ENCODE measurements at places on chromosomes 5 and 9.

DNA sequence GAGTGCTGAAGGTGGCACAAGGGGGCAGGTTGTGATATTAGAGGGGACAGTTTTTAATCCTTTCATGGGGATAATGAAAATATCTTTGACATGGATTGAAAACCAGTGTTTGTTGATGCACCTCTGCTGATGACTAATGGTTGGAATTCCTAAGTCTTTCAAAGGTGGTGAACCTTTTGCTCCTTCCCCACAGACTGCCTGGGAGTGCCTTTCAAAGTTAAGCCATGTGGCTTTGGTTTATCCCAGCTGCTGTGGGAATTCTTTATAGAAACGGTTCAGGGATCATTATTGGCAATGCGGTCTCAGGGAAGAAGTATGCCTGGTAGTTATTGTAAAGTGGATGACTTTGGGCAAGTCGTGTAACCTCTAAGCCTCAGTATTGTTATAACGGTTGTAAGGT, 45.7 kb downstream of the PIP5K1B start:
- no peak for DNase-seq

GRCh38 chr9:77910194-77910621, 121.4 kb downstream of the GNAQ start:
- no peak for DNase-seq

GRCh38 chr5:32542216-32543059, 42.9 kb upstream of the SUB1 start:
- DNase-seq: no peak

GRCh38 chr9:116693233-116693731, 6.2 kb downstream of the TRIM32 start:
- no peak for DNase-seq

DNA sequence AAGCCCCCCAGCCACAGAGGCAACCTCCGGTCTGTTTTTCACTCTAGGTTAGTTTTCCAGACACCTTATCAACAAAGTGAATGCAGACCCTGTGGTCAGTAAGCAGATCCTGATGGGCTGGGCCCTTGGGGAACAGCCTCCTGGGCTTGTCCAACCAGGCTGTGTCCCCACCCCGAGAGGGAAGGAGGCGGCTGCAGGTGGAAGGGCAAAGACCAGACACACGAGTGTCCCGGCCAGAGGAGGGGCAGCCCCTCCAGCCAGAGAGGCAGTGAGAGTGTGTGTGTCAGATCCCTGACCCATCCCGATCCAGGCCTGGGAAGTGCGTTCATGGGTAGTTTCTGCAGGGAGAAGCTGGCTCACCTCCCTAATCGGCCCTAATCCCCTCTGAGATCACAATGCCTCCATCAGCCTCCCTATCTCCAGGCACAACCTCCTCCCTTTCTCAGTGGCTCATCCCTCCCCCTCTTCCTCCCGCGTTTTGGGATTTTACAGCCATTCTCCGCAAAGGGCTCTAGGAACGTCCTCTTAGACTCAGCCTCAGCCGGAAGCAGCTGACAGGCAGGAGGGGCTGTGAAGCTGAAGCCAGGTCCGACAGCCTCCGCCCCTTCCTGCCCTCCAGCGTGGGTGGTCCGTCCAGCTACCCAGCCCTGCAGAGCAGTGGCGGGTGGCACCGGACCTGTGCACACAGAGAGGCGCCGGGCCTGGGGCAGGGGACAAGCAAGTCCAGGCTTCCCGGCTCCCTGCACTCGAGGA, 9.7 kb downstream of the SLC12A7 start:
- no peak for DNase-seq

DNA sequence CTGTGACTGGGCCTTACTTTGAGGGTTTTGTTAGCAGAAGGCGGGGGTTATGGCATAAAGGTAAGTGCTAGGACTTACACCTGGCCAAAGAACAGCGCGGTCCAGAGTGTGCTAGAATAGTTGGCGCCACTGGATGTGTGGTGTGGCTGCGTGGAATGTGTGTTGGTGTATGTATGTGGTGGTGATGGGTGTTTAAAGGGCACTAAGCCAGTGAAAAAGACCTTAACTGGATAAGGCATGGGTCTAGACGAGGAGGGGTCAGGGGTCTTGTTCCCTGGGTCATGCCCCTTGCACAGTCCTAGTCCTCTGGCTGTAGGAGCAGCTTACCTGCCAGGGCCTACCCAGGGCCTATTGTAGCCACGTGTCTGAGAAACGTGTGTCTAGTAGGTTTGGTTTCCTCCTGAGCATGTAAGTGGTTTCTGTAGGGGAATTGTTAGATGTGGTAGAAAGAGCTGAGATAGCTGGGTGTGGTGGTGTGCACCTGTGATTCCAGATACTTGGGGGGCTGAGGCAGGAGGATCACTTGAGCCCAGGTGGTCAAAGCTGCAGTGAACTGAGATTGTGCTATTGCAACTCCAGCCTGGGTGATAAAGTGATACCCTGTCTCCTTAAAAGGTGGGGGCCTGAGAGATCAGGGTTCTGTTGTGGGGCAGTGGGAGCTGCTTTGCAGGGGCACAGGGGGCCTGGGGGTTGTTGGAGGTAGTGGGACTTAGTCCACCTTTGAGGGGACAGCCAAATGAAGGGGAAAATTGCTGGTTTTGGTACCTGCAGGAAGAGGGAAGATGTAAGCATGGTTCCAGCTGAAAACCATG, 55.2 kb downstream of the HSPA4 start:
- no peak for DNase-seq

DNA sequence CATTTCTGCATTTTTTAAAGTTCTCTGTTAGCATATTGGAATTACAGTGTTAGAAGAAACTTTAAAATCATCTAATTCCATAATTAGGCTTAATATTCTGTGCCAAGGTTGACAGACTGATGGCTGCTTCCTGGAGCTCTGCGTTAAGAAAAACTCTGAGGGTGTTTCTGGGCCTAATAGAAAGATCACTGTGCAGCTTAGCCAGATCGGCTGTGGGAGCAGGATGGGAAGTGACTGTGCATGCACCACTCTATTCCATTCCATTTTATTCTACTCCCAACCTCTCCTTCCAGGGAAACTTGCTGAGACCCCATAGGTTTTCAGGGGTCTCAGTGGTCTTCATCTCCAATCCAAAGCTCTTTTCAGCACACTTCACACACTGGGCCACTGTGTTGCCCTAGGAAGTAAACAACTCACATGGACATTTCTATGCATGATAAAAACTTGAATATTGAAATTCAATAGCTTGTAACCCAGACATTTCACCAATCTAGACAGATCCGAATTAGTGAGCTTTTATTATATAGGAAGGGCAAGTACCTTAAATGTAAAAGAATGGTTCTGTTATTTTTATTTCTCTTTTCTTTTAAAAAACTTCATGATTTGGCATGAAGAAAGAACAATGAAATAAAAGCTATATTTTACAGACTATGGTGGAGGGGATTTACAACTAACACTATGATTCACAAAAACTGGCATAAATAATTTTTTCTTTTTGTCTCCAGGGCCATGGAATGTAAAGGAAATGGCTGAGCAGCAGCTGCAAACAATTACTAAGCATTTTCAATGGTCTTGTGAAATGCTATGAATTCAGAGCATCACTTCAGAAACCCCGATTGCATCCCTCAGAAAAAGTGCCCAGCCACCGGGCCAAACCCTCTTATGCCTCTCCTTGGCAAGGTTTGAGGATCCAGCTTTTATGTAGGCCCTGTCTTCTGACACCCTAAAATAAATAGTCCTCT, 51.4 kb upstream of the DAB2 start:
- DNase-seq: no peak

GRCh38 chr9:99249619-99250018, 27.5 kb downstream of the SEC61B start:
- DNase-seq: no peak

- no peak for DNase-seq
Observed at GRCh38 chr5:120101771-120102170, 362.3 kb upstream of the PRR16 start.

DNA sequence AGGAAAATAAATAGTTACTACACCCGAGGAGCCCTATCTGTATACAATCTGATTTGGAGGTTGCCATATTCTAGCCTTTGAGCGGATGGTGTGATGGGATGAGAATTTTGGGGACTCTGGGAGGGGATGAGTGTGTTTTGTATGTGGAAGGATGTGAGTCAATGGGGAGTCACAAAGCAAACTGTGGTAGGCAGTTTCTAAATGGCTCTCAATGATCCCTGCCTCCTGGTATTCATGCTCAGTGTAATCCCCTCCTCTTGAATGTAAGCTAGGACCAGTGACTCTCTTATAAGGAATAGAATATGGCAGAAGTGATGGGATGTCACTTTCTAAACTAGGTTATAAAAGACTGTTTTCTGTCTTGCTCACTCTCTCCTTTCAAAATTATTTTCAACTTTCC, 205.7 kb upstream of the RIOK2 start:
- DNase-seq: no peak

DNA sequence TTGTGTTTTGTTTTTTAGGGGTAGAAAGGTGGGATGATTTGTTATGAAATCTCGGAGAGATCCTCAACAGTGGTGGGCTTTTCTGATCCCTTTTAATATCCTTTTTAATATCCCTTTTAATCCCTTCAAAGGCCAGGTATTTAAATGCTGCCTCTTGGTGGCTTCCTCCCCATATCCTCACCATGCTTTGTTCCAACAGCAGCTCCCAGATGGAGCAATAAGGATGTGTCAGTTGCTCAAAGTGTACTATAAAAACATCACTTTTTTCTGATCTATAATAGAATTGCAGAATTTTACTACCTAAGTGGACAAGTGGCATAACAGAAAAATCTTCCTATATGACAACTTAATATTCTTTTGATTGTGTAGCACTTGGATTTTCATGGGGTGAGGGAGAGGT, 160.1 kb downstream of the GNAQ start:
- no peak for DNase-seq

DNA sequence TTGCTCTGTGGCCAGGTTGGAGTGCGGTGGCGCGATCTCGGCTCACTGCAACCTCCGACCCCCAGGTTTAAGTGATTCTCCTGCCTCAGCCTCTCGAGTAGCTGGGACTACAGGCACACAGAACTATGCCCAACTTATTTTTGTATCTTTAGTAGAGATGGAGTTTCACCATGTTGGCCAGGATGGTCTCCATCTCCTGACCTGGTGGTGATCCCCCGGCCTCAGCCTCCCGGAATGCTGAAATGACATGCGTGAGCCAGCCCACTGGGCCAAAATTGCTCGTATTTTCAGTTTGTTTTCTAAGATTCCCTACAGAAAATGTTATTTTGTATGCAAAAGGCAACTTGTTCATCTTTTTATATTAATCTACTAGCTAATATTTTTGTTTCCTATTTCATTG, 782.6 kb downstream of the TLE1 start:
- no peak for DNase-seq

- no peak for DNase-seq
Observed at GRCh38 chr5:10581867-10582511, 18.1 kb downstream of the ANKRD33B start.

- DNase-seq: no peak
Observed at GRCh38 chr9:124652615-124653393, 118.3 kb downstream of the NR6A1 start.

DNA sequence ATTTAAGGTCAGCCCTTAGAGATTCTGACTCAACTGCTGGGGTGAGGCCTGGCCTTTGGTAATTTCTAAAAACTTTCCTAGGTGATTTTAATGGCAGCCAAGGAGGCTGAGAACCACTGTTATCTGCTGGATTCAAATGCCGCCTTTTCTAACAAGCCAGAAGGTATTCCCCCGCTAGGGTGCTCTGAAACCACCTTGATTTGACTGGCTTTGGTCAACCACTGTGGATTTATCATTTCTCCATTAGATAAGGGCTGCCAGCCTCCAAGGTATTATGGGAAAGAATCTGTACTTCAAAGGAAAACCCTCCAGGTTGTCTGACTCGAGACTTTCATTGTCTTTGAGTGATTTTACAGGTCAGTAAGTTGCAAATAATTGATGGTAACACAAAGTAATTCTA, 4.3 kb downstream of the ANXA6 start:
- no peak for DNase-seq

GRCh38 chr9:6930827-6931226, 173.1 kb downstream of the KDM4C start:
- no peak for DNase-seq

- no peak for DNase-seq
Observed at GRCh38 chr5:163631856-163632255, 126.4 kb downstream of the MAT2B start.

GRCh38 chr5:171520300-171521174, 101.1 kb downstream of the FGF18 start:
- no peak for DNase-seq

GRCh38 chr9:109252291-109252690, 68.6 kb downstream of the EPB41L4B start:
- no peak for DNase-seq

GRCh38 chr9:120091206-120091605, 488.8 kb downstream of the CDK5RAP2 start:
- no peak for DNase-seq

- no peak for DNase-seq
Observed at GRCh38 chr5:33241802-33242201, 199.0 kb upstream of the TARS1 start.

- no peak for DNase-seq
Observed at GRCh38 chr5:154220625-154221024, 30.1 kb downstream of the GALNT10 start.

DNA sequence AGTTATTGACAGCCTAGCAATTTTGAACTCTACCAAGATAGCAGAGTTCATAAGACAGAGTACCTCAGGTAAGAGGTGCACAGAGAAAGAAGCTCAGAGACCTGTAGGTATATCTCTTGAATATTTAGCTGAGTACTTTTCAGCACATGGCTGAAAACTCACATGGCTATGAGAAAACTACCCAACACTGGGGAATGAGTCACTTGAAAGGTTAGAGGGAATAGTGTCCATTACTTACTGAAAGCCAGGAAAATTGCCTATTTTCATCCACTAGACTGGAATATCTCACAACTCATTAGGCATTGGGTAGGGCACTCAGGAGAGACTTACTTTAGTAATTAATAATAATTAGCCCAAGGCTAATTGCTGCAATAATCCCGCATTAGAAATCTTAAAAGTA, 8.3 kb downstream of the TSLP start:
- no peak for DNase-seq

DNA sequence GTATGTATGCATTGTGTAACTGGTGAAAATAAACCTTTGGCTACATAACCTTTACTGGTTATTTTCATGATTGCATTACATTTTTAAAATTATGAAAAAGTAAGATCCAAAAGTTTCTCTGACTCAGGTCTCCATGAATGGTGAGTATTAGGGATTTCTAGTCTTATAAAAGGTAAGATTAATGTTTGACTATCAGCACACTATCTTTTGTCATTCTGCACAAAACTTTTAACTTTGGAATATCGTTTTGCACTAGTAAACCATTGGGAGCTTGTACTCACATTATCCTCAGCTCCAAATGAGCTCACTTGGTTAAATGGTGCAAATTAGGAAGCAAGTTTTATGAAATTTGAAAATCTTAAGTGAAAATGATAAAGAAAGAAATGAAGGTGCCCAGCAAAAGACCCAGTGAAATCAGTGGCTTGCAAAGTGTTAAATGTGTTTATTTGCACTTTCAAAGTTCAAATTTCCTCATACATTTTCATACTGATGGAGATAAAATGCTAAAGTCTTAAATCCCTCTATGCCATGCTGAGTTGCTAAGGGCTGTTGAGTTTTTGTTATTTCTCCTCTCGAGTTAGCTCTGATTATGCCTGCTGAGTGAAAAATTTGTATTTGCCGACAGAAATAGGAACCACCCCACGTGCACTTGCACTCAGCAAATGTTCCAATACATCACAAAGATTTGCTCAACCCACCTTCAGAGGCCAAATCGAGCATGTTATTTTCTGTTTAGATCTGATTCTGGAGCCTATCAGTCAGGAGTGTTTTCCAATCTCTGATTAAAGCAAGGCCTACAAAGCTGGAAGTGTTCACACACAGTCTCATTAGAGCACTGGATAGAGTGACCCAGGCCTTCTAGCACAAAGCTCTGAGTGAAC, 885.7 kb downstream of the NR2F1-AS1 start:
- DNase-seq: no peak
